T-helper 22 cell (primary cell): ENCODE measurements at places on chromosomes 5 and 9.

DNA sequence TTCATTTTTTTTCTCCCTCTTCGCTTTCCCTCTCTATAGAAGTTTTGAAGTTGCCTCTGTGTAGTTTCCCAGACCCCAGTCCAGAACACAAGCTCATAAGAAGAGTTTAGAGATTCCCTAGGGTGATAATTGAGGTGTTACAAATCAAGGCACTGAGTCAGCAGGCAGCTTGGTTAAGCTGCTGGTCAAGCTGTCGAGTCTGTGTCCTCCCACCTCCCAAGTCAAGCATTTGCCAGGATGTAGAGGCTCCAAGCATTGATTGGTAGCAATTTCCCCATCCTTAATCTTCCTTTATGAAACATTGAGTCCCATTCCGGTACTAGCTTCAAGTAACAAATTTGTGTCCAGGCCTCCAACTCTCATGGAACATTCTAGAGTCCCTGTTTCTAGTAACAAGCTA lies 47.5 kb upstream of the SLC1A1 start:
- DNase-seq = no peak

- DNase-seq = no peak
Observed at GRCh38 chr5:172377856-172378255, 76.5 kb downstream of the SH3PXD2B start.

DNA sequence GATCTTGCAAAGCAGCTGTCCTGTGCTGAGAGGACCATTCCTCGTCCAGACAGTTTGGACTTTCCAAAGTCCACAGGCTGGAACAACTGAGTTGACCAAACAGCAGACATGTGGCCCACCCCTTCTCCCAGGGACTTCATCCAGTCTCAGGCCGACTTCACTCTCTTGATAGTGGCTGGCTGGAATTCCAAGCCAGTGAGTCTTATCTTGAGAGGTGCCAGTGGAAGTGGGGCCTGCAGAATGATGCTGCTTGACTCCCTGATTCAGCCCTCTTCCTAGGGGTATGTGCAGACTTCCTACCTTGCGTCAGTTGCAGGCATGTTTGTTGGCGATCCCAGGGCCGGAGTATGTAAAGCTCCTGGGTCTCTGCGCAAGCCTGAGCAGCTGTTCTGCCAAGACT lies 131.4 kb upstream of the TSLP start:
- DNase-seq = no peak

DNA sequence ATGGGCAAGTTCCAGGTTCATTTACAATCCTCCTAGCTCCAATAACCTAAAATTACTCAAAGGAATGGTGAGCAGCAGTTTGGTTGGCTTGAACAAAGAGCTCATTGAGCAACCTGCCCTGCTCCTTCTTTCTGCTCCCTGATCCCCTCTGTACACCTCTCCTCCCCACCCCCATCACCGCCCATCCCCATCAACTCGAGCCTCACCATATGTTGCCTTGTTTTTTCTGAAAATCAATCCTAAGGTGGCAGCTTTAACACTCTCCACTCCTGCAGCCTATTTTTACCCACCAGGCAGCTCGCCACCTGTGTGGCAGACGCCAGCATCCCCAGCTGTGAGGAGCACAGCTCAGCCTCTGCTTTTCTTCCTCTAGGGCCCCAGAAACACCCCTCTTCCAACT lies 533.4 kb upstream of the BRINP1 start:
- no peak for DNase-seq

- DNase-seq = no peak
Observed at GRCh38 chr5:171663311-171664085, 122.1 kb upstream of the SMIM23 start.

DNA sequence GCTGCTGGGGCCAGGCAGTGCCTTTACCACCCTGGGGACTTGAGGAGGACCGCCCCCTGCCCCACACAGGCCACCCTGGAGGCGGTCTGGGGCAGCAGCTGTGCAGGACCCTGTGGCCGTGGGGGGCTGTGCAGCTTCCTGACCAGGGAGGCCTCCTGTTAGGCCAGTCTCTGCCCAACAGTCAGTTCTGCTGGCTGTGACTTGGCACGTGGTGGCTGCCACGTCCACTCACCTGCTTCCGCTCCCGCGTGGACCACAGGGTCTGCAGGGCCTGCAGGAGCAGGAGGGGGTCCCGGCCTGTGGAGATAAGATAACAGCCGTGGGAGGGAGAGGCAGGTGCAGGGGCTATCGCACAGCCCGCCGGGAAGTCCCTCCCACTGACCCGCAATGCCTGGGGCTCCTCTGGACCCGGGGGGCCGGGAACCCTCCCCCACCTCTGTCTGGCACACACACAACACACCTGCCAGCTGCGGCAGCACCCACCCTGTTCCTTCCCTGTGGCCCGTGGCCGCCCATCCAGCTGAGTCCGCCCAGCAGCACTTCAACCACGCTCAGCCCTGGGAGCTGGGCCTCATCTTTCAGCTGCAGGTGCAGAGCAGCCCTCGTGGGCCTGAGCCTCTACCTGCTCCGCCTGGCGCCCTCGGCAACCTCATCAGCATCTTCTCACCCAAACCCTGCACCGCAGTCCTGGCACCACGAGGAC lies 39.7 kb downstream of the EXD3 start:
- DNase-seq = no peak

GRCh38 chr5:54595721-54596120 lies 78.2 kb downstream of the SNX18 start:
- no peak for DNase-seq

- DNase-seq = no peak
Observed at GRCh38 chr5:19795218-19795617, 192.8 kb downstream of the CDH18 start.

DNA sequence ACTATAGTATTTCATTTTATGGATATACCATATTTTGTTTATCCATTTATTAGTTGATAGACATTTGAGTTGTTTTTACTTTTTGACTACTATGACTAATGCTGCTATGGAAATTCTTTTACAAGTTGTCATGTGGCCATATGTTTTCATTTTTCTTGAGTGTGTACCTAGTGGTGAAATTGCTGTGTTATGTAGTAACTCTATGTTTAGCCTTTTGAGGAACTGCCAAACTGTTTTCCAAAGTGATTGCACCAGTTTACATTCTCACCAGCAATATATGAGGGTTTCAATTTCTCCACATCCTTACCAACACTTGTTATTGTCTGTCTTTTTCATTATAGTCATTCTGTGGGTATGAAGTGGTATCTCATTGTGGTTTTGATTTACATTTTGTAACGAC lies 75.4 kb downstream of the GRIA1 start:
- DNase-seq = no peak
